AG08396 (cell line): ENCODE measurements at places on chromosomes 2 and 18.

GRCh38 chr2:181877181-181877664, 14.3 kb upstream of the ITPRID2 start:
- no peak for DNase-seq

GRCh38 chr2:64629329-64629781, 24.4 kb downstream of the SERTAD2 start:
- no peak for DNase-seq

DNA sequence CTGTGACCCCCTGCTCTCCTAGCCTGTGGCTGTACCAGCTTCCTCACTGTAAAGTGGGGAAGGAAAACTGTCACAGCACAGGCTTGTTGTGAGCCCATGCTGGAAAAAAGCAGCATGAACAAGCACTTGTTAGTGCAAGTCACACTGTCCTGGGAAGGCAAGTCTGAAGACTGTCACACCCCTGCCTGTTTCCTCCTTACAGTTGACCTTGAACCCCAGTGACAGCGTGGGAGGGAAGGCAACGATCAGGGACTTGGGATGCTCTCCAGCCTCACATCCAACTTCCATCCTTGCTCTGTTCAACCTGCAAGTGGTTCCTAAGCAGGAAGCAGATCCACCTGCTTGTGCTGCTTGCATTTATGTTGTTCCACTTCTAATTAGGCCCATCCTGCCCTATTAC, 311.3 kb upstream of the KLHL29 start:
- no peak for DNase-seq

DNA sequence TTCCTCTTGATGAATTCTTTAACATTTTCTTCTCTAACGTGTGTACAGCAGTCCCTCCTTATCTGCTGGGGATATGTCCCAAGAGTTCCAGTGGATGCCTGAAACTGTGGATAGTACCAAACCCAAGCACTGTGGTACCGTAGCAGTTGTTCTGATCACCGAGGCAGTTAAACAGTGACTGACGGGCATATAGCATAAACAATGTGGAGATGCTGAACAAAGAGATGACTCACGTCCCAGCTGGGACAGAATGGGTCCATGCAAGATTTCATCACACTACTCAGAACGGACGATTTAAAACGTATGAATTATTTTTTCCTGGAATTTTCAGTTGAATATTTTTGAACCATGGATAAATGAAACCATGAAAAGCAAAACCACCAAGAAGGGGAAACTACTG, 54.5 kb upstream of the SPAG16 start:
- DNase-seq, result no peak

DNA sequence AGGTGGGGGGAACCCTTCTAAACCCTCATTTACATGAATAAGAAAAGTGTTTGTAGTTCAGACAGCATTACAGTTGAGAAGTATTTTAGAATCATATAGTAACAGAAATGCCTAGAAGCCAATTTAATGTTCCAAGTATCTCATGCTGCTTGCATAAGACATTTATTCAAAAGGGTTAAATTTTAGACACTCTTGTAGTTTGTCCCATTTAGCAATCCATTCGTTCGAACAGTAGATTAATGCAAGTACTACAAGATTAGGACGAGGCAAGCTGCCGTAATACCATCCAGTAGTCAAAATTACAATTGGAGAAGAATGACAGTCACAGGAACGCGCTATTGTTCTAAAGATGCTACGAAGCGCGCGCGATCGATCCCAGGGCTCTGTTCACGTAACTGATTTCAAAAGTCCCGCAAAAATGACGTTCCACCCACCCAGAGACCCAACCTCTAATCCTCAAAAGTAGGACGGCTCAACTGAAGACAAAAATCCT, 1.2 kb downstream of the TMEM237 start:
- no peak for DNase-seq

DNA sequence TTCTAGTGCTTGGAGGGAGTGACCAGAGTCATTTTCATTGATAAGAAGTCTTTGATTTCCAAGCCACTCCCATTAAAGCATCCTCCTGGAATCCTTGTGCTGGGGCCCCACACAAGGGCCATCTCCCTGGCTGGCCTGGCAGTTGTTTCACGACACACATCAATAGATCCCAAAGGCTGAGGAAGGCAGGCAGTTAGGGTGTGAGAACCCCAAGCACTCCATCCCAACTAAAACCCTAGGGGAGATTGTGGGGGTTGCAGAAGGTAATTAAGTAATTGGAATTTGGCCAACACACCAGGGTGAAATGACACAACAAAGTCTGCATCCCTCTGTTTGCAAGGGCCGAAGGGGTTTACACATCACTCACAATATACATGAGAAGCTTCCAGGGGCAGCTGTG, 578.1 kb upstream of the SYT4 start:
- DNase-seq, result no peak

- peak; percentile 71 for DNase-seq
Measured at GRCh38 chr2:72931280-72931910, 14.1 kb downstream of the EMX1 start.

- no peak for DNase-seq
Measured at GRCh38 chr18:35466334-35466733, 31.4 kb downstream of the INO80C start.

DNA sequence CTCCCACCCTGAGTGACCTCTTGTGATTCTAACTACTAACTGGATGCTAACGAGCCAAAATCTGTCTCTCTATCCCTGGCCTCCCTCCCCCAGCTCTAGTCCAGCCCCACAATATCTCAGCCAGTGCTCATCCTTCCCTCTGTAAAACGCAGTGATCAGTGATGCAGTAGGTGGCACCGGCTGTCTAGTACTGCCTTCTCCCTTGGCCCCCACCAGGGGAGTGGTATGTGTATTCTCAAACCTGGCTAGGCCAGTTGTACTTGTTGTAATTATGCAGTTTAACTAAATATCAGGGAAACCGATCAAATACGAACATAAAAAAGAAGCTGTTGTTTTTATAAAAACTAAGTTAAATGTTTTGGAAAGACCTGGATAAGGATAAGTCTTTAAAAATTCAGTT, 113.2 kb upstream of the ALPP start:
- no peak for DNase-seq

- no peak for DNase-seq
Measured at GRCh38 chr18:13321923-13322322, 103.4 kb downstream of the LDLRAD4 start.

- no peak for DNase-seq
Measured at GRCh38 chr2:240983361-240983995, 14.9 kb upstream of the SNED1 start.

DNA sequence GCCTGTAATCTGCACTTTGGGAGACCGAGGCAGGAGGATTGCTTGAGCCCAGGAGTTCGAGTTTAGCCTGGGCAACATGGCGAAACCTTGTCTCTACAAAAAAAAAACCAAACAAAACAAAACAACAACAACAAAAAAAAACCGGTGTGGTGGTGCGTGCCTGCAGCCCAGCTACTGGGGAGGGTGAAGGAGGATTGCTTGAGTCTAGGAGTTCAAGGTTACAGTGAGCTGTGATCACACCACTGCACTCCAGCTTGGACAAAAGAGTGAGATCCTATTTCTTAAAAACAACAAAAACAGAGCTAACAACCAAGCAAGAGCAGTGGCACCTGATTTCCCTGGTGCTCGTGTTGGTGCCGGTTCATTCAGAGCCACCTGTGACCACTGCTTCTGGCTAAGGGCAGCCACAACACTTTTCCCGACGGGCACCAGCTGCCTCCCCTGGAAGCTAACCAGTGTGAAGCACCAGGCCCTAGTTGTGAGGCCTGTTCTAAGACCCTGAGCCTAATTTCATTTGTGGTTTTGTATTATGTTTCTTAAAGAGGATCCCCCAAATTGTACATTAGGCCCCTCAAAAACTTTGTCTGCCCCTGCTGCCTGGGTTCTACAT, 1.3 kb downstream of the AOX1 start:
- DNase-seq, result no peak

DNA sequence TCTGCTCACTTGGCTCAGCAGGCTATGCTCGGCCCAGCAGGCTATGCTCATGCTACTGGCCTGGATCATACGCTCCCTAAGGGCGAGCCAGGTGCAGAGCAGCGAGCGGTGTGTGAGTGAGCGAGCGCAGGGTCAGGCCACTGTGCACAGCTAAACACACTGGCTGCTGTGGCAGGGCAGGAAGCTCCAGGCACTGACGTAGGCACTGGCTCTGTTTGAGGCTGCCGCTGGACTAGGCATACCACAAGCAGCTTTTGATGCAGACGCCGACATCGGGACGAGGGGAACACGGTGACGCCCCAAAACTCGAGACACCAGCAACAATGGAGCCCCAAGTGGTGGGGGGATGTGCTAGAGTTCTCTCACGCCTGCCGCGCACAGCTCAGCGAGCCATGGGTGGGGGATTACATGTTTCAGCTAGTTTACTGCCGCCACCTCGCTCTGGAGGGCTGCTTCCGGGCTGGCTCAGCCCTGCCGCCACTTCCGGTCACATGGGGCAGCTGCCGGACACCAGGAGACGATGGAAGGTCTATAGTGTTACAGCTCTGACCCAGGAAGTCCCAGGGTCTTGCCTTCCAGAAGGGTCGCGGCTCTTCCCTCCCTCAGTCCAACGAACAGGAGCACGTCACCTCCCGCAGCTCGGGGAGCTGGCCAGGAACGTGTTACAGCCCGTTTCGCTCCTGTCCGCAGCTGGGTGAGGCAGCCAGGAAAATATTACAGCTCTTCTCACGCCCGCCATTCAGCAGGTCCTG, 1176.9 kb upstream of the LRRTM1 start:
- no peak for DNase-seq

GRCh38 chr2:207670887-207671286, 40.6 kb upstream of the CCNYL1 start:
- DNase-seq, result no peak

GRCh38 chr2:199756211-199756610, 94.8 kb downstream of the FTCDNL1 start:
- DNase-seq, result no peak

DNA sequence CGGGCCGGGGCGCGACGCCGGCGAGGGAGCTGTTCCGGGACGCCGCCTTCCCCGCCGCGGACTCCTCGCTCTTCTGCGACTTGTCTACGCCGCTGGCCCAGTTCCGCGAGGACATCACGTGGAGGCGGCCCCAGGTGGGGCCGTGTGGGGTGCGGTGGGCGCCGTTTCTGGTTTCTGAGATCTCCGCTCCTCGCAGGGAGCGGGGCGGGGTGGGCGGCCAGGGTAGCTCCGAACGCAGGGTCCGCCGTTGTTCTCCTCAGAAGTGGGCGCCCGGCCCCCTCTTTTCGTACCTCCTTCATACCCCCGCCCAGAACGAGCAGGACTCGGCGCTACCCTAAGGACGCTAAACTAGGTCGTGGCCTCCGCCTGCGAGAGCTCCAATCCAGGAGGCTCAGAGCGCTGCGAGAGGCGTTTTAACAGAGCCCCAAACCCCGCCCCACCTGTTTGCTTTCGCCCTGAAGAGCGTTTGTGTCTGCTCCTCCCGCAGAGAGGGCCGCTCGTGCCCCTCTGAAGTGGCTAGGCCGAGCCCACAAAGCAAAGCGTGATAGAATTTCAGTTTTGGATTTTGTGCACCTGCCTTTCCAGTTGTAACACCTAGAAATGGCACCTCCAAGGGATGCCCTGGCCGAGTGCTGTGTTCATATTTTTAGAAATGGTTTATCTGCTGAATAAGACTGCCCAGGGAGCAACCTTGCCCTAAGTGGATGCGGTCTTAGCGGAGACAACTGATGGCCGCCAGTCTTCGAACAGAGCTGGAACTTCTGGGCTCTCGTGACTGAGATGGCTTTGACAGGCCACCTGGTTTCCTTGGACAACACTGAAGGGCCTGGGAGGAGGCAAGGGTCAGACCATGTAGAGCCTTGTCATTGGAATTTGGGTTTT, 626 bp downstream of the CAPN10 start:
- DNase-seq, result peak; percentile 53

GRCh38 chr2:109124982-109125592, 3.9 kb upstream of the SH3RF3 start:
- DNase-seq, result no peak

GRCh38 chr18:35043207-35043606, 2.0 kb downstream of the MAPRE2 start:
- no peak for DNase-seq

DNA sequence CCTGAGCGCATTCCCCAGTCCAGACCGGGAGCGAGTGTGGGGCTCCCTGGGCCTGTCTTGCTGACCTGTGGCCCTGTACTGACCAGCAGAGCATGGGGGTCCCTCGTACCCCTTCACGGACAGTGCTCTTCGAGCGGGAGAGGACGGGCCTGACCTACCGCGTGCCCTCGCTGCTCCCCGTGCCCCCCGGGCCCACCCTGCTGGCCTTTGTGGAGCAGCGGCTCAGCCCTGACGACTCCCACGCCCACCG, 5.3 kb downstream of the NEU4 start:
- no peak for DNase-seq

- DNase-seq, result no peak
Measured at GRCh38 chr18:6948281-6949055, 169.1 kb downstream of the LAMA1 start.

GRCh38 chr18:3147935-3148554, 71.7 kb downstream of the MYOM1 start:
- no peak for DNase-seq

DNA sequence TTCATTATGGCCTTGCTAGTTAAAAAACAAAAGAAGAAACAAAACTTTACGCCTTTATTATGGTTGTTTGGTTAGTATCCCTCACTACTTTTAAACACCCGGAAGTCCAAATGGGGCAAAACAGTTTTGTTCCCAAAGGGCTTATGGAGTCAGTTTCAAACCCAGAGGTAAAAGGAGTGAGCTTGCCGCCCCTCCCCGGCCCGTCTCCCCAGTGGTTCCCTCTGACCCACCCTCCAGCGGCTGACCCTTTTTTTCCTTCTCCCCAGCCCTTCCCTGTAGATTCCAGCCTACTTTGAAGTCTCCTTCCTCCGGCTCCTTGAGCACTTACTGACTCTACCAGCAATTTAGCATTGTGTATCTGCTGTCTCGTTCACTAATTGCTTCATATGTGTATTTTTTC, 209.2 kb downstream of the ICOS start:
- DNase-seq, result no peak

DNA sequence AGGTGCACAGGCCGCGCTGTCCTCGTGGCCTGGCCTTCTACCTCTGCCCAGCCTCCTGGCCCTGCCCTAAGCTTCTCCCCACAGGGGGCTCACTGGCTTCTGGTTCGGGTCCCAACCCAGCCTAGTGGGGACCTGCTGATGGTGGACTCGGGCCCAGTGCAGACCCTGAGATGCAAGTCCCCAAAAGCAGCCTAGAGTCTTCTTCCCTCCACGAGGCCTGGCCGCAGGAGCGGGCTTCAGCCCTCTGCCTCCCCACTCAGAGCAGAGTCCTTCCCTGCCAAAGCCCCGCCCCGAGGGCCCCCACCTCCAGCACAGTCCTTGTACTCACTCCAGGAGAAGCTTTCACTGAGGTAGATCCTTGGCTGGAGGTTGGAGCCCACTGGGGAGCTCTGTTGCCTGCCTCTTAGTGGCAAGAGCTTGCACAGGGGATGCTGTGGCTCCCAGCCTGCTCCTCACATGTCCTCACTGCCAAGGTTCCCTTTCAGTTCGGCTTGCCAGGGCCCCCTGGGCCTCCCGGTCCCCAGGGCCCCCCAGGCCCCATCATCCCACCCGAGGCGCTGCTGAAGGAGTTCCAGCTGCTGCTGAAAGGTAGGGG, 3.6 kb downstream of the ERFE start:
- DNase-seq, result no peak

- DNase-seq, result no peak
Measured at GRCh38 chr2:151852260-151853069, 24.2 kb upstream of the ARL5A start.
